Stimulated activated CD4-positive, alpha-beta T cell treated with anti-CD3 and anti-CD28 coated beads, TNF-alpha, amount 100 ng/mL, for 24 hours (primary cell): ENCODE measurements at places on chromosomes 12 and 14.

GRCh38 chr14:101590616-101591015 is 29.3 kb downstream of the DIO3 start:
- DNase-seq, result no peak

GRCh38 chr12:109278912-109279311 is 30.2 kb downstream of the FOXN4 start:
- DNase-seq, result no peak

DNA sequence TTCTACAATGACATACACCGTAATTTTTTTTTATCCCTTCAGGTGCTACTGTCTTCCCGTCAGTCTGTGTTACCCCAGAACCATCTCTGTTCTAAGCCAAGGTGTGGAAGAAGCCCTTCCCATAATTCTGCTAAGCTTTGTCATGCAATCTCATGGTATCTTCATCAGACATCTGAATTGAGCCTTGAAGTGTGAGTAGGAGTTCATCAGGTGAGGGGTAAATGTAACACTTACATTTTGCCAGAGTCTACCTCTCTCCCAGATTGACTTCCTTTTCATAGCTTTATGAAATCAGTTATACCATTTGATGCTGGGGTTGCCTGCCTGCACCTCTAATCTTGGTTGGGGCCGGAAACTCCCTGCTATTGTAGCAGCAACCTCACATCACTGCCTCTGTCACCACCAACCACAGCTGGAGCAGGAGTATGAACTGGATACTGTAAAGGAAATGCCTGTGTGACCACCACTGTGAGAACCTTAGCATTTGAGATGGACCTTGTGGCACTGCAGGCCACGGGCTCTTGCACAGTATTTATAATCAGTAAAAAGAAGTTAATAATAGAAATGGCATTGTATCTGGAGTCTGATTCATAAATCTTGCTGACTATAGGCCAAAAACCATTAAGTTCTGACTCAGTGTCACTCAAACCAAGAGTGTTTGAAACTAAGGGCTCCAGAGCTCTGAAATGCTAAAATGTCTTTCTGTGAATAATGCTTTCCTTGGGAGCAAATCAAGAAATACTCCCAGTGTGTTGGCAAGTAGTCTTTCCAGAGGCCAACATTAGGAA is 58.7 kb upstream of the STK38L start:
- DNase-seq, result no peak

DNA sequence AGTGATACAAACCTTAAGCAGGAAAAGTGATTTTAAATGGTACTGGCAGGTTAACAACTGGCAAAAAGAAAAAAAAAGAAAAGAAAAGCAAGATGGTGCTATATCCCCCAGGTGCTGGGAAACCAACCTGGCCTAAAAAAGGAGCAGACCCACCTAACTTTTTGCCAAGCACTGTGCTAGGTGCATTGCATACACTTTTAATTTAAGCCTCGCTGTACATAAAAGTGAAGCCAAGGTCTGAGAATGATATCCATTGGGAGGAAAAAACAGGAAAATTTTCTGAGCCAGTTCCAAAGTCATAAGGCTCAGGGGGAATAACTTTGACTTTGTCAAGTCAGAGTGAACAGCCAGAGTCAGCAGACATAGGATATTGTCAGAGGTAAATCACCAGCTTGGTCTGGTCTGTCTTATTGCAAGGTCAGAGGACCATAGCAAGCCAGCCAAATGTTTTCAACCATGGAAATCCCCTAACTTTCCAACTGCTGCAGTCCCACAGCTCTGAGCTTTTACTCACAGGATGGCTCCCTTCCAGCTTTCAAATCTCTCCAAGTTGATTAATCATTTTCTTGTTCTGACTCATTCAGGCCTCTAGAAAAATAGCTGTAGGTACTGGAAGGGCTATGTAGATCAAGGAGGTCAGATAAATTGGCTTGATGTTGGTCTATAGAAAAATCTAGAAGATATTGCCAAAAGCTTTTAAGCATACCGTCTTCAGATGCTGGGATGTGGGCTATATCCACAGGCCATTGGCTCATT is 412.9 kb downstream of the RAD51B start:
- peak; percentile 23 for DNase-seq

DNA sequence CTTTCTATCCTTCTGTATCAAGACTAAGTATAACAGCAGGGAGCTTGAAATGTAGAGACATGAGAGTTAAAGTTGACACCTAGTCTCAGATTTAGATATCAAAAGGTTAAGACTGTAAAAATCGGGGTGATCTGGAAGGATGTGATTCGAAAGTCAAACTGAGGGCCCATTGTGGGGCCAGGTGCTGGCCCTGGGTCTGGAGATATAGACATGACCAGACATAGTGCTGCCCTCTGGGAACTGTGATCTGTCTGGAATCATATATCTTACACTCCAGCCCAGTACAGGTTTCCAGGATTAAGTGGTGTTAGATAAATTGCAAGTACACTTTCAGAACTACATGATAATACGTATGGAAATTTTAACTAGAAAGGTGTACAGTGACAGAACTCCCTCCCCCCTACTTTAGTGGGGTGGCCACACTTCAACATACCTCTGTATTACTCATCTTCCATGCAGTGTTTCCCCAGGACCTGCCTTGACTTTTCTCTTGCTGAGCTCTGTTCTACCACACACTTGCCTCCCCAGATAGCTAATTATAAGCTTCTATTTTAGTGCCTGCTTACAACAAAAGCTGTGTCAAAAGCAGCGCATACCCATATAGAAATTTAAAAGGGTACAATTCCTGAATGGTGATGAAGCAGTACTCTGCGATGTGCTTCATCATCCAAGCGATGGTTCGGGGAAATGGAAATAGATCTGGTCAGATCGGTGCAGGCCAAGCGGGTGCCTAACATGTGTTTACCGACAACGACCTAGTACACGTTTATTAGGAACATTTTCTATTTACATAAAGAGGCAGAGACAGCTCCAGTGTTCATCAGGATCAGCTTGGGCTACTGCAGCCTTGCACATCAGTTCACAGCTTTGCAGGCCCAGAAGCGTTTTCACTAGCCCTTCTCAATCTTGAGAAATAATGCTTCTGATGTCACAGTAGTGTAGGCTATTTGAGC is 68.7 kb downstream of the ARF6 start:
- no peak for DNase-seq

DNA sequence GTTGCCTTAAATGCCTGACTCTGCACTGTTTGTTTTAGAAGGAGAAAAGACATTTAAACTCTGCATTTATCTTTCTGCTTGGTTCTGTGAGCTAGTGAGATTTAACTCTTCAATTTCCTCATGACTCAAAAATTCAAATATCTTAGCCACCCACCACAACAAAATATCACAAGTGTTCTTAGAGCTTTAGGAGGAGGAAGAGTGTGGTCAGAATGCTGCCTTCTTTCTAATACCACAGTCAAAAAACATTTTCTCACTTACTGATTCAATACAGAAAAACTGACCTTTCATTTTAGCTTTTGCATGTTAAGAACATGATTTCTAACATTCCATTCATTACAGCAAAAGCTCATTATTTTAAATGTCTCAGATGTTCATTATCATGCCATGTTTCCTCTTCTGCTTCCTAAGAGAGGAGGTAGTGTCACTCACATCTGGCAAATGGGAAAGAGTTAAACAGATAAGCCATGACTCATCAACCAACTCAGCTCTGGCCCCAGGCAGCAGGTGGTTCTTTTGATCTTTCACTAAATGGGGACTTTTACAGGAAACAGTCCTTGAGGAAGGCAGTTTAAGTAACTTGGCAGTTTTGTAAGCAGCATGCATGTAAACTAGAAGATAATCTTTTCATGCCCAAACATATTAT is 56.4 kb upstream of the RNU6-8 start:
- no peak for DNase-seq

DNA sequence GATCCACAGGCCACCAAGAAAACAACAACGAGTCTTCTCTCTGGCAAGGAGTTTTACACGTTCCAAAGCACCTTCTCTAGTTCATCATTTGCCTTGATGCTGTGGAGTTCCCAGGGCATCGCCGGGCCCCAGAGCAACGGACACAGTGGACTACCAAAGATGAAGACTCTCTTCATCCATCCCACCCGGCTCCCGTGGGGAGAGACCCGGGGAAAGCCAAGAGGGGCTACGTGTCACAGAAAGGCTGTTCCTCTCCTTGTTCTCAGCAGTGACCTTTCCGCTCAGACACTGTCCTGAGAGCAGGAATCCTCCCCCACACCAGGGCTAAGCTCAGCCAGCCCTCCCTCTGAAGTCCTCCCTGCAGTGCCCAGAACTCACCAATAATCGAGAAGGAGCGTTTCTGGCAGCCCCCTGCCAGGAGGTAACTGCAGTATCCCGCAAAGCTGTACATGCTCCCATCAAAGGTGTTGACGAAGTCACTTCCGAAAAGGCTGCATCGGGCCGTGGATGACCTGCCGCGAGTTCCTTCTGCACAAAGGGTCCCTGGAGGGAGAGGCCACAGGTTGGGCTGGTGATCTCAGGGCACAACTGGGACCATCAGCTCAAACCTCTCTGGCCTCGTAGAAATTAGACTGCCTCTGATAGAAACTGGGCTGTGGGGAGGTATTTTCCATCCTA is 3.5 kb downstream of the VWF start:
- DNase-seq, result no peak

DNA sequence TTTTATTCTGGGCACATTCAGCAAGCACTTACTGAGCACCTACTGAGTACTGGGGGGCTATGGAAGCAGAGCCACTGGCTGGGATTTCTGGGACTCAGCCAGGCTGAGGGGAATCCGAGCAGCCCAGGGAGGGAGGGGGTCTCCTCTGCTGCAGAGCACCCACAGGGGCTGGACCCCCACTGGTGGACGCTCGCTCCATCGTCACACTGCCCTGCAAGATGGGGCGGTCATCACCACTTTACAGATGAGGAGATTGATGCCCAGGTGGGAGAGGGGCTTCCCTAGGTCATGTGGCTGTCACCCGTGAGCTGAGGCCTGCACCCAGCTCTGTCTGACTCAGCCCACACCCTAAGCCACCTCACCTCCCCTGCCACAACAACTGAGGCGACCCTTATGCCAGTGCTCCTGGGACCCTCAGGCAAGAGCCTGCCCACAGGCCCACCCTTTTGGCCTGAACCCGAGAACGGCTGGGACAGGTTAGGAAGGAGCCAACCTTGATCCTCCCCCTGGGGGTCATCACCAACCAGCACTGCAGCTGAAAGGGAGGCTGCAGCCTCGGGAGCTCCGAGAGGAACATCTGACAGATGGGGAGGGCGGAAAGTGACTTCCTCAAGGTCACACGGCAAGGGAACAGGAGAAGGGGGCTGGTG is 74.4 kb downstream of the SERPINA3 start:
- no peak for DNase-seq
